ENCODE measurements at places on chromosomes 4 and X.

GRCh38 chr4:52982946-52983340, 120.8 kb downstream of the RASL11B start:
- no peaks in the 10 kb centered on the region for H3K36me3 ChIP-seq
- DNase-seq, result no peak
- H3K27me3 ChIP-seq, result no peaks in the 10 kb centered on the region
- H3K4me3 ChIP-seq, result no peak overlapping the region
- no peak overlapping the region for H3K27ac ChIP-seq

DNA sequence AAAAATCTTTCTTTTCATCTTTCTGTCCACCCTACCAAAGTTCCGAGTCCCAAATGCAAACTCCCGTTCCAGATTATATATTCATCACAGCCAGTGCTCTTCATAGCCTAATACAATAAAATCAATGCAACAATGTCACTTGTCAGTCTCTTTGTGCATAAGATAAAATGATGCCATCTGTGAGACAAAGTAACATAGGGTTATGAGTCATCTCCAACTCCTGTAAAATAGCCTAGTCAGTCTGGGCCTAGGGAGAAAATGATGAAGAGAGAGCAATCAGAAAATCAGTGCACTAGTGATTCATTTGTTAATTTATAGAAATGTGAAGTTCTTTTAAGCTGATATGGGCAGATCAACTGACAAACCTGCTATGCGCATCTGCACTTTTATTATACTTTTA, 689.1 kb upstream of the DIAPH2 start:
- H3K27me3 ChIP-seq, result no peaks in the 10 kb centered on the region
- no peak overlapping the region for H3K4me3 ChIP-seq
- no peak overlapping the region for H3K27ac ChIP-seq
- DNase-seq, result no peak
- H3K36me3 ChIP-seq, result no peaks in the 10 kb centered on the region
- no peaks in the 10 kb centered on the region for H3K4me1 ChIP-seq

GRCh38 chr4:55445921-55446577, 50.3 kb downstream of the TMEM165 start:
- peaks cover 4% of the 10 kb centered on the region for H3K4me1 ChIP-seq
- no peaks in the 10 kb centered on the region for H3K27me3 ChIP-seq
- H3K4me3 ChIP-seq, result no peak overlapping the region
- H3K36me3 ChIP-seq, result peaks cover 11% of the 10 kb centered on the region

GRCh38 chr4:110518889-110519490, 43.0 kb downstream of the ENPEP start:
- no peak for DNase-seq
- H3K4me1 ChIP-seq, result peaks cover 10% of the 10 kb centered on the region

GRCh38 chr4:152220201-152220666, 315.7 kb downstream of the FBXW7 start:
- H3K27me3 ChIP-seq, result no peaks in the 10 kb centered on the region
- DNase-seq, result no peak
- H3K27ac ChIP-seq, result no peak overlapping the region
- H3K4me3 ChIP-seq, result no peak overlapping the region
- peaks cover 4% of the 10 kb centered on the region for H3K4me1 ChIP-seq

GRCh38 chr4:53189011-53189410, 176.8 kb downstream of the SCFD2 start:
- no peak overlapping the region for H3K4me3 ChIP-seq
- H3K4me1 ChIP-seq, result no peaks in the 10 kb centered on the region
- DNase-seq, result no peak
- H3K36me3 ChIP-seq, result no peaks in the 10 kb centered on the region
- H3K27ac ChIP-seq, result no peak overlapping the region

All from CD8-positive, alpha-beta memory T cell (primary cell).